WERI-Rb-1 (cell line): ENCODE measurements at places on chromosomes 6 and 20.

- DNase-seq, result no peak
These were observed 42.4 kb downstream of the TXLNB start for GRCh38 chr6:139249395-139249794.

GRCh38 chr6:166637812-166638572 lies 10.9 kb upstream of the RPS6KA2 start:
- no peak for DNase-seq

GRCh38 chr6:167491438-167492099 lies 166.7 kb downstream of the TTLL2 start:
- DNase-seq, result peak; percentile 49

DNA sequence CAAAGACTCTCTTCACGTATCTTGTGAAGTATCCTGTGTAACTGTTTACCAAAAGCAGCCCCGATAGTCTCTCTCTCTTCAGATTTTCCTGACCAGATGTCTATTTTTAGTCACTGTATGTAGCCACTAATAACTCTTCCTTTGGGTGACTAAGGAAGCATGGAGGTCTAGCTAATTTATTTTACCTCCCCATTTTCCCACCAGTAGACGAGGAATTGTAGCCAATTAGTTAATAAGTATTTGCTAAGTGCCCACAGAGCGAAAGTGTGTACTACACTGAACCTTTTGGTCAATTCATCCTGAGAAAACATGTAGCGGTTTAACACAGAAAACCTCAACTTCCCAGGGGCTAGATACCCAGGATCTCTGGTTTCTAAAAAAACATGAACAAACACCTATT lies 180.6 kb downstream of the TBX18 start:
- no peak for DNase-seq

DNA sequence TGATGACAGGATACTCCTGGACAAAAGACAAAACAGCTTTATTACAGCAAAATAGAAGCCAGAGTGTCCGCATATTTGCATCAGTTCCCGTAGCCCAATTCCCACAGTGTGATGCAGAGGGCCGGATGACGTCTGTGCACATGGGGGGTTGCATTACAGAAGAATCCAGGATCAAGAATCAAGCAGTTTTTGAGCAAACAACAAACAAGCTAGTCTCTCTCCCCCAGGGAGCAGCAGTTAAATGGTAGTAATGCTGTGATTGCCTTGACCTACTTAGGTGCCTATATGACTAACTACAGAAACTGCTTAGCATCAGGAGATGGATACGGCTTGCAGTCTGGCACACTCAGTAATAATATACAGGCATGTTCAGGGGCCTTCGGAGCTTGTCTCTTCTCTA lies 3.2 kb upstream of the SDHAF4 start:
- DNase-seq, result no peak

- no peak for DNase-seq
These were observed 12.4 kb upstream of the DNAJC5 start for GRCh38 chr20:63882257-63883200.

DNA sequence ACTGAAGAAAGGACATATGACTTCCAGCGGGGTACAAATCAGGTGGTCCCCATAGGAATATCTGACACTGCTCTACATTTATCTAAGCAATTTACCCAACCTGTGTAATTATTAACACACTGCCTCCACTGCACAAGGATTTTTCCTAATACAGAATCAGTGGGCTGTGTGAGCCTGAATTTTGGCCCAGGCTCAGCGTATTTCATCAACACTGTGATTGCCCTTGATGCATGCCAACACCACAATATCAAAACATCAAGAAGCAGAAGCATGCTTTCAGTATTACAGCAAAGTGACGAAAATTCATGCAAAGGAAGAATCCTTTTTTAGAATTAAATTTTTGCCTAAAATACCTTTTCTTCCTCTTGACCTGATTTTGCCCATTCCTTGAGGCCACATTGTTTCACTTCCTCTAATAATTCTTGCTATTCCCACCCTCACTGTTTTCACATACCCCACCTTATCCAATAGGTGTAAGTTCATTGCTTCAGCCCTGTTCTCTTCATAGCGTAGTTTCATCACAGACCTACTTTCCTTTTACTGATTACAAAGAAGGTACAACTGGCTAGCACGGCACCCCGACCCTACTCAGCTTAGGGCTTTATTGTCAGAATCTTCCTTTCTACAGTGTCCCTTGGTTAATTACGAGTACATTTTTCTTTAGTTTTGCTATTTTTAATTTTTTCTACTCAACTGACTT lies 83.7 kb upstream of the PTCHD4 start:
- DNase-seq, result no peak

DNA sequence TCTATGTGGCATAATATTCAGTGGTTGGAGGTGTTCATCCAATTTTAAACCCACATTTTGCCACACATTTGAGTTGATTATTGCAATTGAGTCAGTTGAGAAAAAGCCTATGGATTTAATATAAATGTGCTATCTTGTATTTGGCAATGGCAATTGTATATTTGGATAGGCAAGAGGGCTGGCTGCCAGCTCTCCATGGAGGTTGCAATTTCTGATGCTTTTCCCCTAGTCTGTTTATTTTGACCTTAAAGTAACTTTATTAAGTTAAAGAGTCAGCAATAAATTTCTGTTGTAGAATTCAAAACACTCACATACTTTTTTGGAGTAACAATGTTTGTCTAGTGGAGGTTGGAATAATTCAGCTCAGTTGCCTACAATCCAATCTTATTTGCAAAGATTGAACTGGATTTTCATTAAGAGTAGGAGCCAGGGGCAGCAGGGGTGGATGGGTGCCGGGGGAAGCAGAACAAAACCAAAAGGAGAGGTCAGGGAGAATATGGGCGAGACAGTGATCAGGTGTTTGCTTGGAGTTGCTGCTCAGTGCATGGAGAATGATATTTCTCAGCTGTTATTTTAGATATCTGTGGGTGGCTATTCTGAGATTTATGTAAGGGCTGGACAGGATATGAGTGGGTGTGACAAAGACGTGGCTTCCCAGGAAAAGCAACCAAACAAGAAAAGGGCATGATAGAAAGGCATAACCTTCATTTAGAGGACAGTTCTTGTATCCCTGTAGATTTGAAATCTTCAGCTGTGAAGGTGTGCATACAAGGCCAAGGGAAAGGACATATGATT lies 163.0 kb downstream of the HDGFL1 start:
- DNase-seq, result no peak

GRCh38 chr20:50930976-50931305 lies 296 bp downstream of the ADNP start:
- DNase-seq, result no peak
